DMS79 (cell line): ENCODE measurements at places on chromosomes 2 and 18.

DNA sequence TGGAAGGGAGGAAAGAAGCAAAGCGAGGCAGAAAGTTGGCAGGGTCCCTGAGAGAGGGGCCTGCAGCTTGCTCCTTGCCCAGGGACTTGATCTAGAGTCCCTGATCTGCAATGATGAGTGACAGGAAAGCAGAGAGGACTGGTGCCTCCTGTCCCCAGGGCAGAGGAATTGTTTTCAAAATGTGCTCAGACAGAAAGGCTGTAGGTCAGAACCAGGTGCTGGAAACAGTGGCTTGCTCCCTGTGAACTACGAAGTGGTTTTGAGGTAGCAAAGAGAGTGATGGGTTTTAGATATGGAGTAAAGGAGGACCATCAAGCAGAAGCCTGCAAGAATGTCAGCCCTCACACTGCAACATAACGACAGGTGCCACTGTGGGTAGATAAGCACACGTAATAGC, 164.9 kb upstream of the SERTAD2 start:
- DNase-seq: no peak

- no peak for DNase-seq
Measured at GRCh38 chr18:68262690-68263294, 452.1 kb downstream of the TMX3 start.

DNA sequence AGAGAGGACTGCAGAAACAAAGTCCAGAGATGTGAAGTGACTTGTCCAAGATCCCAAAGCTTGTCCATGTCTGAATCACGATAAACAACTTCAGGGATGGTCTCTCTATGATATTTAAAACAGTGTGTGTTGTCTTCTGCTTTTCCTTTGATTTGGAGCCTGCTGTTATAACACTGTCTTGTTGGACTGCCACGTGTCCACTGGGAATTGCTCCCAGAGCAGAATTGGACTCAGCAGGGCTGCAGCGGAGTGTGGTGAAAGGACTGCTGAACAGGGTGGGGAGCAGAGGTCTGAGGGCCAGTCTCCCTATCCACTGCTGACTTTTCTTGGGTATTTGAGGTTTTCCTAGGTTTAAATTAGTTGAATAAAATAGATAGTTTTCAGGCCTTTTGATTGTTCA, 68.3 kb downstream of the IL1R2 start:
- DNase-seq: no peak

DNA sequence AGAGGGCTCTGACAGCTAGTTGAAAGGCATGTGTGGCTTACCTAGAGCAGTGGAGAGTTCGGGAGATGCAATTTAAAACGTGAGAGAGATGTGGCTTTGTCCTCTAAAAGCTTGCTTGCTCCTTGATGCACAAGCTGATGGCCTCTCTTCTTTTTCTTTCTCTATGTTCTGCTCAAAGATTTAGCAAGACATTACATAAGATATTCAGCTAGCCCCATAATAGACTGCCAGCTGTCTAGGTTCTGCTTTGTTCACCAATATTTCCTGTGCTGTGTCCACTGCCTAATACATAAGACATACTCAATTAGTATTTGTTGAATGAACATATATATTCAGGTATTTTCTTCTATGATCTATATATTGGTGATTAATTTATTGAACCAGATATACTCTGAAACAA, 31.1 kb downstream of the SPATS2L start:
- DNase-seq: no peak
